Forelimb muscle (tissue), 1 donor: ENCODE measurements at places on chromosomes 3 and 15. TPM values are rescaled to one million over a fixed set of nuclear protein-coding genes. Genes with fewer than 3 reads are reported as not detected.

- no peak for DNase-seq
These were observed 22.5 kb upstream of the BNIP2 start for GRCh38 chr15:59711451-59712243.

DNA sequence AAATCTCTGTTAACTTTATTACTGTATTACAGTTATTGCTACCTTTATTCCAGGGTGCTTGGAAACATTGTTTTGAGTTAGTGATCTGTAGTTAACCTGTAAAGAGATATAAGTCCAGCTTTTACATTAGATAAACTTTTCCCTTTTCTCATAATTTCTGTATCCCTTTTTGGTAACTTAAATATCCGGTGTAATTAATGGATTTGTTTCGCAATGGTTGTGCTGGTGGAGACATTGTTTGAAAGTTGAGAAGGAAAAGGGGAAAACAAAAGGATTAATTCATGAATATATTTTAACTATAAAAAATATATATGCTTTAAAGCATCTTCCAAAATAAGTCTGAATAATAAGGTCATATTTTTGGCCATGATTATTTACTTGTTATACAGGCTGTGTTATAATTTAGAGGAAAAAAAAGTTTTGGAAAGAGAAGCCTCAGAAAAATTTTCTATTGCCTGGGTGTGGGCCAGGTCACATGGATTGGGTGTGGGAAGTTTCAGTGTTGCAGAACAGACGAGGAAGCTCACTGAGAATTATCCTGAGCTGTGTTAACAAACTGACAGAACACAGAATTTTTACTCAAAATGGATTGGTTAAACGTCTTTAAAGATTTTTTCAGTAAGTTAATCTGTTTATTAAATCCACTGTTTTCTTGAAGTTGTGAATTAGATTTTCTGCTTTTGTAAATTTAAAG, 27.7 kb upstream of the IL20RB start:
- DNase-seq: peak; percentile 36

Gene PPP1R2
- polyA plus RNA-seq: 37.3 TPM

GRCh38 chr3:132399054-132399929, 18.0 kb upstream of the DNAJC13 start:
- no peak for DNase-seq

GRCh38 chr3:147388700-147389580, 17.4 kb downstream of the ZIC4 start:
- no peak for DNase-seq

Gene TOP2B
- 108 TPM for polyA plus RNA-seq

Gene SLC22A13
- polyA plus RNA-seq: 0.24 TPM

DNA sequence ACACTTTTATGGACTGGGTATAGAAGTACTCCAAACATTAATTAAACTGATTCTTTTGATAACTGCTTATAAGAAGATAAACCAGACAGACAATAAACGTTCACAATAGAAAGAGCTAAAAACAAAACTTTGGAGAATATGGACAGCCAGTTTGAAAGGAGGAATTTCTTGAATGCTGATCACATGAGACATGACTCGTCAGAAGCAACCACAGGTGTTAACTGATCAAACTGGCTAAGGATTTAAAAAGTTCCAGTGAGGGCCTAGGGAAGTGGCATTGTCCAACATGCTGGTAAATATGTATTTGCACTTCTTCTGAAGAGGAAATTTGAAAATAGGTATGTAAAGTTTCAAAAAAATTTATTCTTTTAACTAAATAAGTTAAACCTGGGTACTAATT, 29.4 kb upstream of the AP3B2 start:
- no peak for DNase-seq

GRCh38 chr3:158166223-158166622, 56.3 kb downstream of the RSRC1 start:
- DNase-seq: no peak

DNA sequence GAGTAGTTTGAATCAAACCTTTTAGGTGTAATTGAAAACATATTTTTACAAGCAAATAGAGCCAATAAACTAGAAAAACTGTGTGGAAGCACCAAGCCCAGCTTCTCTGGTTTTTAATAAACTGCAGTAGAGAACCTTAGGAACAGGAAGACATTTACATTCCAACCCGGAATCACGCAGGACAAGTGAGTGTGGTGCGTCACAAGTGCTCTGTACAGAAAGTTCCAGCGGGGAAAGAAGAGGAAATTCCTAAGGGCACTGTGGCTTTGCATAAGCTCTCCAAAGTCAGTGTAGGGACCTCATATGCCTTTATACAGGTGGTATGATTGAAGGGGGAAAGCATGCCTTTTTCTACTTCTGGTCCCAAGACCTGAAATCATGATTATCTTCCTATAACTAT, 21.6 kb downstream of the COL8A1 start:
- no peak for DNase-seq

DNA sequence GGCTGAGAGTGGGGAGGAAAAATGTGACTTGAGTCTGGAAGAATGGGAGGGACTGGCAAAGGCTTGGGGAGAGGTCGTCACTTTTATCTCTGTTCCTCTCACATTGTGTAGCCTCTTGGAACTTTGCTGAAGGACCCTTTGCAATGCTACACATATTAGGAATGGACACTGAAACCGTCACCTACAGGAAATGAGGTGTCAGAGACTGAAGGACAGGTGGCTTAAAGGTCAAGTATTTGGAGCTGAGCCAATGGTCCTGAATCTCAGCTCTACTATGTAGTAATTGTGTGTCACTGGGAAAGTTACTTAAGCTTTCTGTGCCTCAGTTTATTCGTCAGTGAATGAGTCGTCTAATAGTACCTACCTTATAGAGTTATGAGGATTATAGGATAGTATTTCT, 14.7 kb downstream of the MCTP2 start:
- no peak for DNase-seq

GRCh38 chr15:50563756-50564155, 17.3 kb upstream of the USP50 start:
- no peak for DNase-seq

GRCh38 chr3:194218646-194219453, 82.9 kb downstream of the HES1 start:
- DNase-seq: no peak

GRCh38 chr3:197555281-197556261, at the start of gene BDH1:
Gene BDH1, minus strand, starts transcription at chr3:197555968. Its CDS starts 9,525 bp downstream, at chr3:197546443.
- DNase-seq: no peak

DNA sequence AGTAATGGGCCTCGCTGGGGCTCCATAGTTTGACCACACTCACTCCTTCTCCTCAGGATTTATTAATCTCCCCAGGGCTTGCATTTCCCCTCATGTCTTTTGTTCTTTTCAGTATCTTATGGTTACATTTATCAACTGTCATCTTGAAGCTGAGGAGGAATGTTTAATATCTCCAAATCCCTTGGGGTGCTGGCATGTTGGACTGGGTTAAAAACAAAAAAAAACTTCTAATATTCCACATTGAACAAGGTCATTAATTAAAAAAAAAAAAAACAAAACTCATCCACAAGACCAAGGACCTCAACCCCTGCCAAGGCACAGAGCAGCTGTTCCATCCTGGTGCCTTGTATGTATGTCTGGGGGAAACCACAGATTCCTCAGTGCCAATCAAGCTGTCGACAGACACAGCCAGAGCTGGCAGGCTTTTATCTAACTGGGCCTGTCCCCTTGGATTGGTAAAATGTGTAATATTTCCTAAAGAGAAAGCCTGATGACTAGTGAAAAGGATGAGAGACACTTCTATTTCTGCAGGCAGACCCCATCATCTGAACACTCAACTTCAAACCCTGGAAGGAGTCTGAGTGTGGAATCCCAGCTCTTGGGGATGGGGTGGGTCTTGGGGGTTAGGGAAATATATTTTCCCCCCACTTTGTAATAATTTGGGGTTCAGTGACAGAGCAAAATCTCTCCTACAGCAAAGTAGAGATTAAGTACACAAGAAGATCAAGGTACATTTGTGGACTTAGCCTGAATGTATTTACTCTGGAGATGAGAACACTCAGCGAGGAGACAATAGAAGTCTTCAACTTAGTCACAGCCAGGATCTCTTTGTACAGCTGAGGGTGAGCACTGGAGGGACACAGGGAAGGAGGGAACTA, 69.1 kb downstream of the TTC23 start:
- DNase-seq: no peak

DNA sequence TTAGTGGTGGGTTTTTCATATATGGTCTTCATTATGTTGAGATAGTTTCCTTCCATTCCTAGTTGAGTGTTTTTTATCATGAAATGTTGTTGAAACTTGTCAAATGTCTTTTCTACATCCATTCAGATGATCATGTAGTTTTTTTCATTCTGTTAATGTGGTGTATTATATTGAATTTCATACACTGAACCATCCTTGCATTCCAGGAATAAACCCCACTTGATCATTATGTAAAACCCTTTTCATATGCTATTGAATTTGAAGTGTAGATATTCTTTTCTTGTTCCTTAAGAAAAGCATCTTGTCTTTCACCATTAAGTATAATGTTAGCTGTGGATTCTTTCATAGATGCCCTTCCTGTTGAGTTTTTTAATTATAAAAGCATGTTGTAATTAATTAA, 42.9 kb downstream of the PIAS1 start:
- DNase-seq: no peak

DNA sequence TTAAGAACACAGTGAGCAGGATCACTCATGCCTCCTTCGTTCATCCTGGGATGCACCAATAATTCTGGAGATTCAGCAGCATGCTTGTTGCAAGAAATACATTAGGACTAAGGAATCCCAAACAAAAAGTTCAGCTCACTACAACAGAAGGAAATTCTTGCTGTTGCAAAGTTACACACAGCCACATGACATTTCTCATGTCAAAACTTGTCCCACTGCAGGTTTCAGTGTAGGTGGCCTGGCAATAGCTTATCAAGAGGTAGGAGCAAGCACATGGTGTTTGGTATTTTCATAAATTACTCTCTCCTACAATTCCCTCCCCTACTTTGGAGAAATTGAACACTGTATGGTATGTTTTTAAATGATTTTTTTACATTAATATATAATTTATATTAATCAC, 399.6 kb upstream of the EPHA3 start:
- no peak for DNase-seq

DNA sequence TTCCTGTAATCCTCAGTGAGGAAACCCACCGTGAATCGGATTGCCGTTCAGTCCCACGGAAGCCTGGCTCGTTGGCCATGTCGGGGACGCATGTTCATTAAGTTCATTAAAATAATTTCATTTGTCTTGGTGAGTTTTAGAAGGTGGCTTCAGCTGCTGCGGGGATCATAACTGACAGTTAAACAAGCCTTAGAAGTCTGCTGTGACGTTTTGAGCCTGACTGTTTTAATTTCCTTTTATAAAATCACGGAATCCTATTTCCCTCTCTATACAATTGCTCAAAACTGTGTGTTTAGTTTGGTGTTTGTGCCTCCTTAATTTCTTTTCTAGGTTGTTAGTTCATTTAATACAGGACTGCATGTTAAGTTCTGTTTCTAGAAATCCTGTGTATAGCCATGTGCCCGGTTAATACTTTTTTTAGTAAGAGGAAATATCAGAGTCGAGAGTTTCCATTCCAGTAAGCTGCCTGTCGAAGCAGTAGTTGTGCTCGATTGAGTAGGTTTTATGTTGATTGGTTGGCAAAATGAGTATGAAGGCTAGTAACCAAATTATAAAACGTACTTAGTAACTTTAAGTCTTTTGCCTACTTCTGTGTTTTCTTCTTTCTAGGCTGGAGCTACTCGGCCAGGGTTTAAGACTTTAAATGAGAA, 705 bp downstream of the NIPA2 start:
- DNase-seq: no peak

DNA sequence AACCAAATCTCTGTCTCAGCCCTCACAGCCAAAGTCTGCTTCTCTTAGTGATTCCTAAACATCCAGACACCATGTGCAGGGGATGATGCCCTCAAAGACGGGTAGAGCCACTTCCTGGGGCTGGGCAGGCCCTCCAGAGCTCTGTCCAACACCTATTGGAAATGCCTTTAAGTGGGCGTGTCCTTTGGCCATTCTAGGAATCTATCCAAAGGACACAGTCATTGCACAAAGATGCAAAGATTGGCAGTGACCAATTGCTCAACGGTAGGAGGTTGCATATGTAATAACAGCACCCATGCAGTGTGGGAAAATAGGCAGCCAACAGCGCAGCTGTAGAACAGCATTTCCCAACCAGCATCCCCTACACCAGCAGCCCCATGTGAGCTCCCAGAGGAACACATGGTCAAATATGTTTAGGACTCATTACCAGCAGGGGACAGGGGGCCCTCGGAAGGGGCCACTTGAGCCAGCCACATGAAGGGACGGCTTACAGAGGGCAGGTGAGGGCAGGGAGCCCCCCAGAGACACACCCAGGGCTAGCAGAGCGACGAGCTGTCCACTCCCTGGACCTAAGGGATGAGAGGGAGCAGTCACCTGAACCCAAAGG, 142.8 kb upstream of the IQSEC1 start:
- no peak for DNase-seq

DNA sequence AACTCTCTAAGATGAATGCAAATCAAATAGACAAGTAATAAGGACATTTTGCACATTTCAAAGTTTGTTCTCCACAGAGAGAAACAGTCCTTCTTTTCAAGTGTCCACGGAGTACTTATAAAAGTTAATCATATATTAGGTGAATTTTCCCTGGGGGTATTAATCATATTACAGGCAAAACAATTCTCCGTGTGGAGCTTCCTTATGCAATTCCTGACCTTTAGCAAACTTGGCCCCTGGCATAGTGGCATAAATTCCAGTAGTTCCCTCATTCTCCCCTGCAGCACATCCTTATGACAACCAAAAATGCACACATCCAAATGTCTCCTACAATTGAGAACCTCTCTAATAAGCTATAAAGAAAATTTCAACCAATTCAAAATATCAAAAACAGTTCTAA, 34.4 kb downstream of the FSIP1 start:
- no peak for DNase-seq

Gene SPATA12
- polyA plus RNA-seq: 0.05 TPM

DNA sequence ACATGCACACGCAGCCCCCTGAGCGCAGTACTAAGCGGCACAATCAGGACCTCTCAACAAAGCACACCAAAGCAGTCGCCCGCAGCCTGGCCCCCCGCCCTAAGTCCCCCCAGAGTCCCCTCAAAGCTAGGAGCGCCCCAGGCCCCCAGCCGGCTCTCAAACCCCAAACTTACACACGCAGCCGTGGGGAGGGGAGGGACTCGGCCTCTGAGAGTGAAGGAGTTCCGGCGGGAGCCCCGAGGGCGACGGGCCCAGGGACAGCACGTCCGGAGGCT, 5.5 kb downstream of the GATA2 start:
- no peak for DNase-seq

DNA sequence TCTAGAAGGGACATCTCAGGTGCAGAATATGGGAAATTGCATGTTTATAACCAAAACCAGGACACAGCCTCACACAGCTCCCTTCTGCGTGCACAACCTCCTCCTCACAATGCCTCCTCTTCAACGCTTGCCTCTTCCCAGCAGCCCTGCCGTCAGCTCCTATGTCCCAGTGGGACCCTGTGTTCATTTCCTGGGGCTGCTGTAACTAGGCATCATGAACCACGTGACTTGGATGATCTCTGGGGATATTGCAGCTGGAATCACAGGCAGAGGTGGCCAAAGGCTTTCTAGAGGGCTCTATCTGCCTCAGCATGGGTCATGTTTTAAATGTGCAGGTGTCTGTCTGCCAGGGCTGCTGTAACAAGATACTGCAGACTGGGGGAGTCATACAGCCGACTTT, 375.3 kb downstream of the OCA2 start:
- DNase-seq: no peak

GRCh38 chr3:72848703-72849081, 447 bp upstream of the SHQ1 start:
- no peak for DNase-seq

Gene ZNF280D
- polyA plus RNA-seq: 37.5 TPM

GRCh38 chr15:90436952-90437351, 48.9 kb downstream of the IQGAP1 start:
- no peak for DNase-seq
